Keratinocyte (primary cell): ENCODE measurements at places on chromosomes 4 and X. TPM values are rescaled to one million over a fixed set of nuclear protein-coding genes. Genes with fewer than 3 reads are reported as not detected.

GRCh38 chr4:35228313-35228712, 1016.0 kb downstream of the ARAP2 start:
- no peak for DNase-seq

DNA sequence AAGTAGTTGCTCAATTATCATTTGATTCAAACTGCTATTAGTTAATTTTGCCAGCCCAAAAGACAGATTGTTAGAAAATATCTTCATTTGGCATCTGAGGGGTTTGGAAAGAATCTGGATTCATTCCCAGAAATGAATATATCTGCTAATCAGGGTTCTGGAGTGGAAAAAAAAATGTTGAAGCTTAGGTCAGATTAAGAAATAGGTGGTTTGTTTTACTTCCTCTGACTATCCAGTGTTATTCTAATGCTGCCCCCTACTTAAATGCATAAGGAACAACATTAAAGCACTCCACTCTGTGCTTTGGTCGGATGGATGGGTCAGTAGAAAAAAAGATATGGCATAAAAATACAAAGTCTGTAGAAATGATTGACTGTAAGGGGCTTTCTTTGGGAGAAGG, 89.0 kb downstream of the LUZP4 start:
- no peak for DNase-seq

GRCh38 chrX:39845233-39845632, 252.5 kb downstream of the BCOR start:
- DNase-seq, result no peak

DNA sequence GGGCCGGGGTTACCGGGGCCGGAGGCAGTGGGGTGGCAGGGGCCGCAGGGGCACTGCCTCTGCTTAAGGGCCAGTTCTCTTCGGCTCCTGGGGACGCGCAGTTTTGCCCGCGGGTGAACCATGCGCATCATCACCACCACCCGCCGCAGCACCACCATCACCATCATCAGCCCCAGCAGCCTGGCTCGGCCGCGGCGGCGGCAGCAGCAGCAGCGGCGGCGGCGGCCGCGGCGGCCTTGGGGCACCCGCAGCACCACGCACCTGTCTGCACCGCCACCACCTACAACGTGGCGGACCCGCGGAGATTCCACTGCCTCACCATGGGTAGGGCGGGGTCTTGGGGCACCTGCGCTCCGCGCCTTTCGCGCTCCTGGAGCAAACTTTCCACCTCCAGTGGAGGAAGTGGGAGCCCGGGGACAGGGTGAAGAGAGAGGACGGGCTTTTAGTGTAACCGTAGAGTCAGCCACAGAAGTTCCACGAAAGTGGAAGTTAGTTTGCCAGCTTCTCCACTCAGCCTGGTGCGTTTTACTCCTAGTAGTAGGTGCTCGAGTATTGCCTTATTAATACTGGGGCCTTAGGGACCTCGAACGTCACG, 729 bp downstream of the GSX2 start:
- DNase-seq, result no peak

GRCh38 chr4:110632506-110633357, 9.9 kb upstream of the PITX2 start:
- DNase-seq, result no peak

DNA sequence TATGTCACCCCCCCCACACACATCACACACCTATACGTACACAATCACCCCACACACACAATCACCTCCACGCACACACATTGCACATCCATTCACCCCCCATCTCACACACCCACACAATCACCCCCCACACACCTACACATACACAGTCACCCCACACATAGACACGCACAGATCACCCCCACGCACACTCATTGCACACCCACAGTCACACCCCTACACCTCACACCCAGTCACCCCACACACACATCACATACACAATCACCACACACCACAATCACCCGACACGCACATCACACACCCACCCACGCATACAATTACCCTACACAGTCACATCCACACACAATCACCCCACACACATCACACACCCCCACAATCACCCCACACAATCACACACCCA, 15.9 kb upstream of the TADA2B start:
- no peak for DNase-seq

- DNase-seq, result no peak
Measured at GRCh38 chr4:113574636-113575103, 186.9 kb downstream of the CAMK2D start.

GRCh38 chr4:172142281-172142741, 329.1 kb downstream of the GALNTL6 start:
- DNase-seq, result no peak

The DUX4 gene
- not detected in 3 replicates for polyA plus RNA-seq

The TRAM1L1 gene
- polyA plus RNA-seq, result 0.88 to 1.6 TPM (median 1.5 TPM) in 3 replicates

The TMA16 gene
- polyA plus RNA-seq, result 8.3 to 23.1 TPM (median 21.3 TPM) in 3 replicates

The PPP1R2C gene
- not detected in 3 replicates for polyA plus RNA-seq

The STOX2 gene
- polyA plus RNA-seq, result 0.79 to 2.2 TPM (median 1.6 TPM) in 3 replicates

The PRRG1 gene
- 19.5 to 30.2 TPM (median 29.2 TPM) in 3 replicates for polyA plus RNA-seq

The CT45A1 gene
- not detected in 3 replicates for polyA plus RNA-seq

The SPANXC gene
- not detected in 3 replicates for polyA plus RNA-seq

The ARHGAP6 gene
- 0.01 to 0.10 TPM (median 0.05 TPM) in 3 replicates for polyA plus RNA-seq
